ENCODE measurements at places on chromosomes 6 and 20.

DNA sequence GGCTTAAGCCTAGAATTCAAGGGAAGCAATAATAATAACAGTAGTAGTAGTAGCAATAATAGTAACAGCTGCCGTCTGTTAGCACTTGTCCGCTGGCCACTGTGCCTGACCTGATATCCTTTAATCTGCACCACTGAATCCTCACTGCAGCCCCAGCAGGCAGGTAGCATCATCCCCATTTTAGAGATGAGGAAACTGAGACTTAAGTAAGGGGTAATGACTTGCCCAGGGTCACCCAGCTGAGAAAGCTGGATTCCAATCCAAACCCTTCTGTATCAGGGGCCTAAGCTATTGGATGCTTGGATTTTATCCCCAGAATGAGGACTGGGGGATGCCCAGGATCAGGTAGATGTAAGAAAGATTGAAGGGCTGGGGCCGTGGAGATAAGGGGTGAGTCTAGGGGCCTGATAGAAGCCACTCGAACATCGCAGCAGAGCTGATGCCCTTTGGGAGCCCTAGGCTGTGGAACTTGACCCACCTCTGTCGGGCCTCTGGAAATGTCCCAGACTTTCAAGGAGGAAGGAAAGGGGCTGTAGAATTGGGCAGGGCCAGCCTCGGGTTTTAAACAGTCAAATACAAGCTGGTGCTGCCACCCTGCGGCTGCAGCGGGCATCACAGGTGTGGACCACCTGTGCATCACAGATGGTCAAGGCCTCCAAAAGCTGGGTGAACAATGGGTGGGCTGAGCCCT lies 102.1 kb upstream of the MYL9 start:
- no peak for DNase-seq

GRCh38 chr20:37445041-37445440 lies 76.0 kb upstream of the NNAT start:
- no peak for DNase-seq

GRCh38 chr6:54132587-54132986 lies 21.3 kb downstream of the MLIP start:
- no peak for DNase-seq

- DNase-seq, result no peak
Measured at GRCh38 chr6:156866220-156867015, 89.2 kb downstream of the ARID1B start.

- no peak for DNase-seq
Measured at GRCh38 chr6:134147034-134147533, 94.7 kb upstream of the SLC2A12 start.

GRCh38 chr6:125073071-125073470 lies 80.5 kb upstream of the TPD52L1 start:
- no peak for DNase-seq

GRCh38 chr6:130575971-130576370 lies 210.2 kb downstream of the TMEM200A start:
- DNase-seq, result no peak

- no peak for DNase-seq
Measured at GRCh38 chr6:33905071-33905609, 101.3 kb upstream of the MLN start.

DNA sequence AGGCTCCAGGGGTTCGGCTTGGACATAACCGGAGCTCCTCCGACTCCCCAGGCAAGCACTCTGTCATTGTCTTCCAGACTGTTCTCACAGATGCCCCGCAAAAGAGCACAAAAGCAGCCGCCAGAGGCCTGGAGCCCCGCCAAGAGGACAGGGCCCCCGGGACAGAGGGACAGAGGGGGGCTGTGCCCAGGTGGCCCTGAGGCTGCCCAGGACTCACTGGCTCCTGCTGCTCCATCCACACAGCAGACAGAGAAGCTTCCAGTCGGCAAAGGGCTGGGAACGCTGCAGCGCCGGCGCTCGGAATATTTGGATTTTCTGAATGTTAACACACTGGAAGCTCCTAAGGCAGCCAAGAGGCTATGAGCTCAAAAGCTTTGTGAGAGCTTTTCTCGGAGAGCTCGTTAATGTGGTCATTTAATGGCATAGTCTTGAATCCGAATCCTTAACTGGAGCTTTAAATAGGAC lies 68.0 kb upstream of the QKI start:
- DNase-seq, result no peak

DNA sequence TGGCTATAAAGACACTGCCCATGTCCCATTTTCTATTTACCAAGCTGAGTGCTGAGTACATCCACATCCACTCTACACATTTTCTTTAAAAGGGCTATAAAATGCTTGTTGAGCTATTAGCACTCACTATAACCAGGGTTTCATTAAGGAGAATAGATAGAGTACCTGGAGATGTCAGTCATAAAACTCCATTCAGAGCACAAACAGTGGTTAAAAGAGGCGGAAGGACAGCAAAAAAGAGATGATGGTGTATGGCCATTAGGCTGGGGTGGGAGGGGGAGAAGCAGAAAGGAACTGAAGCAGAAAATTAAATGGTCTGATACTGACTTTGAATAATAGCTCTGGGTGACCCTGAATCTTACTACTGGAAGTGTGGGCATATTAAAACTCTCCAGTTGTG lies 609.9 kb upstream of the MAP3K7 start:
- DNase-seq, result no peak

DNA sequence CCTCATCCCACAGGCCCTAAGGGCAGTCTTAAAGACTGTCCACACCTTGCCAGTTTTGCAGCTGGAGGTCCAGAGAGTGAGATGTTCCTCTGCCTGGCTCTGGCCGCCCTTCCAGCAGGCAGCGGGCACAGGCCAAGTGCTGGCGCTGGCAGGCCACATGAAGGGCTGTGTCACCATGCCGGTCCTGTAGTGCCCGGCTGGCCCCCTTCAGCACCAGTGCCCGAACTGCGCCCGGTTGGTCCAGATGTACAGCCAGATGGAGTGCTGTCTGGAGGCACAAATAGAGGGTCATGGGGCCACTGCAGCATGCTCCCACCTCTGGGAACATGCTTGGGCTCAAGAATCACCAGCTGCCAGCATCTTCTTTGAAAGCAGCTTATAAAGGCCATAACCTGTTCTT lies 3.8 kb downstream of the NFKBIE start:
- no peak for DNase-seq

All from cerebellar nuclear complex (tissue), 1 donor.